Stimulated activated effector memory CD8-positive, alpha-beta T cell treated with anti-CD3 and anti-CD28 coated beads, Interleukin-12 subunit alpha, Interleukin-12 subunit beta, amount 100 ng/mL, for 72 hours (primary cell): ENCODE measurements at places on chromosomes 16 and 17.

- DNase-seq: no peak
These were observed 31.0 kb downstream of the VPS53 start for GRCh38 chr17:683499-684254.

GRCh38 chr16:19589771-19590302 is 34.3 kb downstream of the VPS35L start:
- no peak for DNase-seq

GRCh38 chr17:67606896-67607604 is 110.7 kb upstream of the NOL11 start:
- no peak for DNase-seq

DNA sequence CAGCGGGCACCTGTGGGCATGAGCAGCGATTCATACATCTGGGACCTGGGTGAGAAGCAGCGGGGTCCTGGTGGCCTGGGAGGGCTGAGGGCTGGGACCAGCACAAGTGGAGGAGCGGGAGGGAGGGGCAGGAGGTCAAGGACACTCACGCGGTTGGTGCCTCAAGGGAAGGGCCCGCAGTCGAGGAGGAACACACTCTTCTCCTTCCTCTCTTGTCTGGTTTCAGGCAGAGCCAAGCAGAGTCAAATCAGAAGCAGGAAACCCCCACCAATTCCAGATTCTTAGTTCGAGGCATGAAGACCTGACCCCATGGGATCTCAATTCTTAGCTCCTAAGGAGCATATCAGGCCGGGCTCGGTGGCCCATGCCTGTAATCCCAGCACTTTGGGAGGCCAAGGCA is 15.7 kb downstream of the DNAI2 start:
- DNase-seq: no peak

GRCh38 chr16:49767414-49767813 is 88.5 kb downstream of the ZNF423 start:
- DNase-seq: no peak

DNA sequence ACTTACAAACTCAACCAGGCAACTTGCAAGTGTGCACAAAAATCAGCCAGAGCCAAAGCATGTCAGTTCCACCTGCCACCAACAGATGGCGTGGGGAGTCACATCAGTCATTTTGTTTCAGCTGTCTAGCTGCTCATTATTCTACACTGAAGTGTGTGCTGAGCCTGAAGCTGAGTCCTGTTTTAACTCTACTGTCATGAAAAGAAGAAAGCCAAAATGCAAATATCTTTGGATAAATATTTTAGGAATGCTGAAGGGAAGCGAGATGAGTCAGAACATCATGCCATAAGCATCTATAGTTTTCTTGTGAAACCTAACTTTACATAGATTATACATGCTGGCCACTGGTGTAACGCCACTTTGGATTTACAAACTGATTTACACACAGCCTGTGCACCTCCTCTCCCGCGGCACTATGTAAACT is 172.6 kb downstream of the CDK5R1 start:
- DNase-seq: peak; percentile 48

DNA sequence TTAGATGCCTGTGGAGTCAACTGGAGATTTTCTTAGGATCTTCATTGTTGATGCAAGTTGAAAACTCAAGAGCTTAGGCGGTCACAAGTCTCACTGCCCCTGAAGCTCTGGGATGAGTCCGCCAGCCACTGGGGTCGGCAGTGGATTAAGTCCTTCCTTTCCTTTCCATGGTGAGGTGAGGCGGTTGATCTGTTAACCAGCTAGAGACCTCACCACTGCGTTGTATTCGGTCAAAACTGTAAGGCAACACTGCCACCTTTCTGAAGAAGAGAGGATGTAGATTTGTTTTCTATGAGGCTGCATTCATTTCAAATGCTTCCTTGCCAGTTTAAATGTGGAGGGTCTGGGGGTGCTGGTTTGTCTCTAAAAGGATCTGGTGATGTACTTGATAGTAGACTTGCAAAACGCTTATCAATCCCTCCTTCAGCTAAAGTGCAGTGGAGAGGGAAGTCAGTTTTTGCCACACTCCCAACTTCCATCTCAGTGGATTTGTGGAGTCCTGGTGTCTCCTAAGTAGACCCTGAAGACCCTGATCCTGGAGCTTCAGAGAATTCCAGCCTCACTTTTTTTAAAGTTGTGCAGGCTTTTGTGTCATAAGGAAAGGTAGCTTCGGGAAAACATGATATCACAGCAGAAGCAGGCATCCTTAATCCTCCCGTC is 1.7 kb downstream of the MYOCD start:
- no peak for DNase-seq

DNA sequence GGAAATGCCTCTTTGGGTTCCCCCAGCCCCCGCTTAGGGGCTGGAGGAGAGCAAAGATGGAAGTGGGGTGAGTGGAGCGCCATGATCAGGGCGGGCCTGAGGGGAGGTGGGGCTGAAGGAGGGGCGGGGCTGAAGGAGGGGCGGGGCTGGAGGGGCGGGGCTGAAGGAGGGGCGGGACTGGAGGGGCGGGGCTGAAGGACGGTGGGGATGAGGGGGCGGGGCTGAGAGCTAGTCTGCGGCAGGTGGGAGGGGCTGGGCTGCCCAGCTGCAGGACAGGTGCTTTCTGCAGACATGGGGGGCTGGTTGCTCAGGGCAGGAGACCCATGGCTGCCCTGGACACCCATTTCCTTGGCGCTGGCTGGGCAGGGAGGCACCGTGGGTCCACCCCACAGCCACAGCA is 39.1 kb upstream of the PABPN1L start:
- DNase-seq: no peak

- no peak for DNase-seq
These were observed 15.1 kb downstream of the SLX4 start for GRCh38 chr16:3596101-3596861.

GRCh38 chr17:77839698-77840512 is 118.6 kb upstream of the TNRC6C start:
- DNase-seq: no peak

GRCh38 chr16:337975-338575 is 14.4 kb downstream of the AXIN1 start:
- DNase-seq: no peak

DNA sequence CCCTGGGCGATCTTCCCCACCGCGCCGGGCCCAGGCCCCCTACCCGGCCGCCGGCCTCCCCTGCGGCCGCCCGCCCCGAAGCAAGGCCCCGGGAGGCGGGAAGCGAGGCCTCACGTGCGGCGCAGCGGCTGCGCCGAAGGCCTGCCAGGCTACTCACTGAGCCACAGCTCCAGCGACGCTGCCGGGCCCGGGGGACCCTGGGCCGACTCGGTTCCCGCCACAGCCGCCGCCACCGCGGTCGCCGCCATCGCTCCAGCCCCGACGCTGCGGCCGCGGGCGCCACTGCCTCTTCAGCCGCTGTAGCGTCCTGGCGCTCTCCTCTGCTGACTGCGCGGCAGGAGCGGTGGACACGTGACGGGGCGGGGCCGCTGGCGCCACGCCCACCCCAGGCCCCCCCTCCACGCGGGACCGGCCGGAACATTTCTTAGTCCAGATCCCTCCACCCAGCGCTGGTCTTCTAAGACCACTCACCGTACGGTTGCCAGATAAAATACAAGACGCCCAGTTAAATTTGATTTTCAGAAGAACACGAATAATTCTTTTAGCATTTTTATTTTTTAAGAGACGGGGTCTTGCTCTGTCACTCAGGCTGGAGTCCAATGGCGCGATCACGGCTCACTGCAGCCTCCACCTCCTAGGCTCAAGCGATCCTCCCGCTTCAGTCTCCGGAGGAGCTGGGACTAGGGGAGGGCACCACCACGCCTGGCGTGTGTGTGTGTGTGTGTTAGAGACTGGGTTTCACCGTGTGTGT is at the start of gene GGA2:
Gene GGA2, minus strand, starts transcription at position 331 of the 751 bp plus-strand sequence. Its CDS starts 83 bp downstream, at position 248.
- DNase-seq: peak; percentile 88

DNA sequence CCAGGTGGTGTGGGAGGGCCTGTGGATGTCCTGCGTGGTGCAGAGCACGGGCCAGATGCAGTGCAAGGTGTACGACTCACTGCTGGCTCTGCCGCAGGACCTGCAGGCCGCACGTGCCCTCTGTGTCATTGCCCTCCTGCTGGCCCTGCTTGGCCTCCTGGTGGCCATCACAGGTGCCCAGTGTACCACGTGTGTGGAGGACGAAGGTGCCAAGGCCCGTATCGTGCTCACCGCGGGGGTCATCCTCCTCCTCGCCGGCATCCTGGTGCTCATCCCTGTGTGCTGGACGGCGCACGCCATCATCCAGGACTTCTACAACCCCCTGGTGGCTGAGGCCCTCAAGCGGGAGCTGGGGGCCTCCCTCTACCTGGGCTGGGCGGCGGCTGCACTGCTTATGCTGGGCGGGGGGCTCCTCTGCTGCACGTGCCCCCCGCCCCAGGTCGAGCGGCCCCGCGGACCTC is 798 bp downstream of the CLDN9 start:
- no peak for DNase-seq

GRCh38 chr16:4876646-4877379 is 29.5 kb downstream of the UBN1 start:
- DNase-seq: no peak

- DNase-seq: no peak
These were observed 30.2 kb downstream of the TENT4B start for GRCh38 chr16:50183316-50183715.

DNA sequence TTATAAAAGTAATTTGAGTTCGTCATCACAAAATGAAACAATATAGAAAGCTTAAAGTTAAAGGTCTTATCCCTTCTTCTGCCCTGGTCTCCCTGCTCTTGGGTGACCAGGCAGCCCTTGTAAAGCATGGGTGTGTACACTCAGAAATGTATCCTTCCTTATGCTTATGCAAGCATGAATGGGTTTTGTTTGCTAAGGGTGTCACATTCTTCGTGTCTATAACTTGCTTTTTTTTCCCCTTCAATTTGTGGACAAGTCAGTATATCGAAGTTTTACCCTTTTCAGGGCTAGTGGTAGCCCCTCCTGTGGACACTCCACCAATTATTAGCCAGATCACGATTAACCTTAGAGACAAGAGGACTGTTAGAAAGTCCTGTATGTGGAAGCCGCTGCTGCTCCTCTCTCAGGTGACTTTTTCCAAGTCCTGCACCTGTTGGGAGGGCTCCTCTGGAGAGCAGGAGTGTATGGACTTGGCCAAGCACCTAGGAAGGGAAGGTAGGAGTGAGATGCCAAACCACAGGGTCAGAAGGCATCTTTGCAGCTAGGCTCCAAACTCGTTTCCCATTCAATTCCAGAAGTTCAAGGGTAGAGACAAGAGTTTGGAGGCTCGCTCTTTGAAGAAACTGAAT is 50.9 kb downstream of the LDHD start:
- no peak for DNase-seq

- no peak for DNase-seq
These were observed 21.2 kb downstream of the CNGB1 start for GRCh38 chr16:57949595-57950238.

GRCh38 chr17:47879028-47879585 is 16.9 kb upstream of the SP2 start:
- no peak for DNase-seq

GRCh38 chr17:16977932-16978331 is 6.0 kb upstream of the TNFRSF13B start:
- DNase-seq: no peak

DNA sequence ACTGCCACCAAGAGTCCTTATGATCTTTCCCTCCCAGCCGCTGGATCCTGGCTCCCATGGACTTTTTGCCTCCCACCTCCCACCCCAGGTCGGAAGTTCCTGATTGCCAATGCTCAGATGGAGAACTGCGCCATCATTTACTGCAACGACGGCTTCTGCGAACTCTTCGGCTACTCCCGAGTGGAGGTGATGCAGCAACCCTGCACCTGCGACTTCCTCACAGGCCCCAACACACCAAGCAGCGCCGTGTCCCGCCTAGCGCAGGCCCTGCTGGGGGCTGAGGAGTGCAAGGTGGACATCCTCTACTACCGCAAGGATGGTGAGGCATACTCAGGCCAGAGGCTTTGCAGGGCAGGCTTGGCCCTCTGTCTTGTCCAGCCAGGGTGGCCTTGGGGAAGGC is 893 bp downstream of the KCNH6 start:
- DNase-seq: no peak

GRCh38 chr16:89352091-89352681 is 134.7 kb downstream of the ZNF778 start:
- DNase-seq: no peak

DNA sequence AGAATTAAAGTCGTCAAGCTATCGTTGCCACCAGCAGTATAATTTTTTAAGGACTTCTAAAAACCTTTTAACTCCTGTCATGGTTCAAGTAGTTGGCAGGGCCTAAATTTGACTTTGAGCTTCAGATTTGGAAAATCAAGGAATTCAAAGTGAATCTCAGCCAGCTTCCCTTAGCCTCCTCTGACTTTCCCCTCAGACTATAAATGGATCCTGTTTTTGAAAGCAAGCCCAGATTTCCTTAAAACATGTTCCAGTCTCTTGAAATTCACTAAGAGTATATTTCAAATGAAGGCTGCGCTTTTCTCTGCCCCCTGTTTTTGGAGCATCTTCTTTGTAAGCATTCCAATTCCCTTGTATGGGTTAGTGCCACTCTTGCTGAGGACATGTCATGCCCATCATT is 101.8 kb upstream of the CDH8 start:
- no peak for DNase-seq

DNA sequence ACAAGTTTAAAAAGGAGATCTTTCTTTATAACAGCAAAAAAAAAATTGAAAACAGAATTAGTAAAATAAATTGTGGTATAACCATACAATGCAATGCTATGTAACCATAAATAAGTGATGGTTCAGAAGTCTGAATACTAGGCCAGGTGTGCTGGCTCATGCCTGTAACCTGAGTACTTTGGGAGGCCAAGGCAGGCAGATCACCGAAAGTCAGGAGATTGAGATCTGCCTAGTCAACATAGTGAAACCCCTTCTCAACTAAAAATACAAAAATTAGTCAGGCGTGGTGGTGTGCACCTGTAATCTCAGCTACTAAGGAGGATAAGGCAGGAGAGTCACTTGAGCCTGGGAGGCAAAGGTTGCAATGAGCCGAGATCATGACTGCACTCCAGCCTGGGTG is 34.6 kb downstream of the CCT6B start:
- no peak for DNase-seq

GRCh38 chr16:88539261-88539651 is 30.9 kb upstream of the ZC3H18 start:
- no peak for DNase-seq

DNA sequence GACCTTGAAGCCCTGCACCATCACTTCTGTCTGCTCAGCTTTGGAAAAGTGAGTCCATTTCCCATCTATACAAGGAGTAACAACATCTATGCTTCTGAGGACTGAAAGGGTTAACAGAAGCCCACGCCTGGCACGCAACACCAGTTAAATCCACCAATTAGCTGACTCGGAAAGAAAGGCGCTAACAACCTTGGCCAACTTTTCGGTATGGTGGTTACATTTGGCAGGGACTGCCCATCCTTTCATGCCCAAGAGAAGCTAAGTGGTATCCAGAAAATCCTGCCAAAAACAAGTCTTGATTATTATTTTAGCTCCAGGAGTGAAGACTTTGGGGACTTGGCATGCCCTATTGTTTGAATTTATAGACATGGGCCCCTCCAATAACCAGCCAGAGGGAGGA is 202.3 kb upstream of the RPL38 start:
- DNase-seq: no peak
